ENCODE measurements at places on chromosomes 7 and 10. TPM values are rescaled to one million over a fixed set of nuclear protein-coding genes. Genes with fewer than 3 reads are reported as not detected.

The PUS7 gene
- polyA plus RNA-seq = 12.6 TPM

The ABI1 gene
- 47.6 TPM for polyA plus RNA-seq

The ANKRD1 gene
- 45.2 TPM for polyA plus RNA-seq

The IGFBP1 gene
- polyA plus RNA-seq = not detected

The FAM20C gene
- polyA plus RNA-seq = 41.7 TPM

The VAX1 gene
- polyA plus RNA-seq = not detected

The GRID2IP gene
- polyA plus RNA-seq = 0.18 TPM

The DOCK4 gene
- polyA plus RNA-seq = 10.6 TPM

The OR2A12 gene
- not detected for polyA plus RNA-seq

The FEZF1 gene
- 0.12 TPM for polyA plus RNA-seq

The OLAH gene
- not detected for polyA plus RNA-seq

The NXPH1 gene
- not detected for polyA plus RNA-seq

The TWNK gene
- polyA plus RNA-seq = 9.9 TPM

The ZNF488 gene
- 3.6 TPM for polyA plus RNA-seq

The CALML3 gene
- polyA plus RNA-seq = 0.45 TPM
